Inflammatory macrophage treated with lipopolysaccharide for 1 hour (primary cell): ENCODE measurements at places on chromosomes 5 and 9.

DNA sequence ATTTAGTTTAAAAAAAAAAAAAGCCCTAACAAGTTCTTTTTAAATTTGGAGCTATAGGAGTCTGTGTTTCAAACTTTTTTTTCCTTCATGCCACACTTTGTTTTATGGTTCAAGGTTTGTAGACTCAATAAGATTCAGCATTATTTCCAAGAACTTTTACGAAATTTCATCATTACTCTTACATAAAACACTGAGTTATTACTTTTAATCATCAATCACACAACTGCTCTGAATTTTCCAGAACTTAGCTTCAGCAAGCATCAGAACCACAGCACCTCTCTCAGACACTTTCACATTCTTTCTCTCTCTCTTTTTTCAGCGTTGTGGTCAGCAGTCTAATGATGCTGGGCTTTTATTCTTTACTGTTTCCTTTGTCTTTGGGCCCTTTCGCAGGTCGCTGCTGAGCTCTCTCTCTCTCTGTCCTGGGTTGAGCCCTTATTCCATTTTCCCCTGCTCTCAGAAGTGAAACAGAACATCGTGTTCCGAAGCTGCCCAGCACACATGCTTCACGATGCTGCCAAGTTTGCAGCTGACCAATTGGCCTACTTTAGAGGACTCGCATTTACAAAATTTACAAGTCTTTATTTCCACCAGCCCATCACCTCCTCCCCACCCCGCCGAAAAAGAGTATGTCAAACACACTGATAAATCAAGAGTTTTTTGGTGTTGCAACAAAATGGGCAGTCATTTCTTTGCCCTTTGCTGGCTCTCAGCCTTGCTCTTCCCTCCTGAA, 44.6 kb upstream of the PIK3R1 start:
- DNase-seq = no peak

DNA sequence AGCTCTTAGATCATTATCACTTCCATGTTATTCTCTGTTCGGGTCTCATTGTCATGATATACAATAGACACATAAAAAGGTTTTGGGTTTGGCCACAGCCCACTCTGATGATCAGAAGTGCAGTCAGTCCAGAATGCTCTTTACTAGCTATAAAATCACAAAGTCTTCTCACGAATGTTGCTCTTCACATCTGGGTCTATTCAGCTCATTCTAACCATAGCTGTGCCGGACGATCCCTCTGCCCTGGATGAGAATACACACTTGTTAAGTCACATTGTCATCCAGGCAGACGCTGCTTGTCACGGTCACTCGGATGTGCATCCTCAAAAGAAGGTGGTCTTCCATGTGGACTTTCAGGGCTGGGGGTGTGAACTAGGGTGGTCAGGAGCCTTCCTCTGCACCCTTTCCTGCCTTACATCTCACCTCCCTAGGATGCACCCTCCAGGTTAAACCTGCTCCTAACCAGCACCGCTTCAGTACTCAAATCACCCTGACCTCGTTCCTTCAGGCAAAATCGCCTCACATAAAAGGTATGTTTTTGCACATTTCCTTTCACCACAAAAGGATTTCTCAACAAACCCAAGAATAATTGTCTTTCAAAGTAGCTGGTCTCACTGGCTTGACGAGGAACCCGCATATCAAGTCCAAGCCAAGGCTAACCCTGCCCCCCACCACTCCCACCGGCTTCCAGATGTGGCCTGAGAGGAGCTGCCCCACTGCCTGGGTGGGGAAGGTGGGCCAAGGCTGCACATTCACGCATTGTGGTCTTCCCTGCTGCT, 21.9 kb downstream of the ANKH start:
- DNase-seq = no peak

GRCh38 chr9:35690614-35691333, 1.0 kb upstream of the TPM2 start:
- peak; percentile 33 for DNase-seq

GRCh38 chr5:80474929-80475328, 13.0 kb upstream of the FAM151B start:
- DNase-seq = no peak

- no peak for DNase-seq
These were observed 128.5 kb upstream of the VLDLR start for GRCh38 chr9:2493109-2493508.

DNA sequence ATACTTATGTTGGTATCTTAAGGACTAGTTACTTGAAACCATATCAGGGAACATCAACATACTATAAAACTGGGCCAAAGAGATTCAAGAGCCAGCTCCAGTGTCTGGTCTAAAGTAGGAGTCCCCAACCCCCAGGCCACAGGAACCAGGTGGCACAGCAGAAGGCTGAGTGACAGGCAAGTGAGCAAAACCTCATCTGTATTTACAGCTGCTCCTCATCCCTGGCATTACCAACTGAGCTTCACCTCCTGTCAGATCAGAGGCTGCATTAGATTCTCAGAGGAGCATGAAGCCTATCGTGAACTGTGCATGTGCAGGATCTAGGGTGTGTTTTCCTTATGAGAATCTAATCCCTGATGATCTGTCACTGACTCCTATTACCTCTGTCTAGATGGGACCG, 581.6 kb upstream of the CDH9 start:
- no peak for DNase-seq

- peak; percentile 41 for DNase-seq
These were observed 2.9 kb downstream of the BOD1 start for GRCh38 chr5:173613433-173614159.

DNA sequence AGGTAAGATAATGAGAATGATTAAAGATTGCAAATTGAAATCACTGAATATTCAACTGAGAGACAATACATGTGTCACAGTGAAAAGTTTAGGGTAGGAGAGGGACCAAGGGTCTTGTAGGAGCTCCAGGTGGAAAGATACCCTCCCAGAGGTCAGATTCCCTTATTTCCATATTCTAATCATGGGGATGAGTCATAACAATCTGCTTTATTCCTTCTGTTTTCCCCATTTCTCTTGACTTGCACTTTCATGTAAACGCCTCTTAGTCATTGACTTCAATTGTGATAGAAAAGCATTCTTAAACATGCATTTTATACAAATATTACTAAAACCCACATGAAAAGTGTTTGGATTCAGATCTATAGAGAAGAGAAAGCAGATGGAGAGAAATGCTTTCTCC, 81.3 kb upstream of the CTSL start:
- DNase-seq = no peak

DNA sequence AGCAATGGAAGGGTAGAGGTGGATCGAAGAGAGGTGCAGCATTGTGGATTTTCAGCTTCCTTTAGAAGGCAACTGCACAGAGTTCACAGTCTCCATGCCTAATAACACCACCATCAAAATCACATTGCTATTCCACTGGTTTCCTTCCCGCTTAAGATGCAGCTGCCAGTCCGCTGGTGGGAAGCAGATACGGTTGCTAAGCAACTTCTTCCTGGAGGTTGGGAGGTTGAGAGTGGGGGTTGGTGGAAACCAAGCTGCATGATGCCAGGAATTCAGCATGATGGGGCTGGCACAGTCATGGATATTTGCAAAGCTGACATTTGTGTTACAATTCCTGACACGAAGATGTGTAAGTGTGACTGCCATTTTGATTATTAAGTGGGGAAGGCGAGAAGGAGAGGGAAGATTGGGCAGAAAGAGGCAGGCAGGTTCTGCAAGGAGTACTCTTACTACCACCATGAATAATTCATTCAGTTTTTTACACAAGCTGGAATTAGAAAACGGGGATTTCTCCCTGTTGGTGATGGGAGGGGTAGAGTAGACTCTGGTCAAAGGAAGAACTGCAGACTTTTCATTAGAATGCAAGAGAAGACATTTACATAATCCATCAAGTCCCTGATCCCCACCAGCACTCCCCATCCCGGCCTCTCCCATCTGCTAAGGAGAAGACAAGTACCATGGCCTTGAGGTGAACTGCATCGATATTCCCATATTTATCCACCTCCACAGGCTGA, 87.5 kb downstream of the GLDC start:
- no peak for DNase-seq

DNA sequence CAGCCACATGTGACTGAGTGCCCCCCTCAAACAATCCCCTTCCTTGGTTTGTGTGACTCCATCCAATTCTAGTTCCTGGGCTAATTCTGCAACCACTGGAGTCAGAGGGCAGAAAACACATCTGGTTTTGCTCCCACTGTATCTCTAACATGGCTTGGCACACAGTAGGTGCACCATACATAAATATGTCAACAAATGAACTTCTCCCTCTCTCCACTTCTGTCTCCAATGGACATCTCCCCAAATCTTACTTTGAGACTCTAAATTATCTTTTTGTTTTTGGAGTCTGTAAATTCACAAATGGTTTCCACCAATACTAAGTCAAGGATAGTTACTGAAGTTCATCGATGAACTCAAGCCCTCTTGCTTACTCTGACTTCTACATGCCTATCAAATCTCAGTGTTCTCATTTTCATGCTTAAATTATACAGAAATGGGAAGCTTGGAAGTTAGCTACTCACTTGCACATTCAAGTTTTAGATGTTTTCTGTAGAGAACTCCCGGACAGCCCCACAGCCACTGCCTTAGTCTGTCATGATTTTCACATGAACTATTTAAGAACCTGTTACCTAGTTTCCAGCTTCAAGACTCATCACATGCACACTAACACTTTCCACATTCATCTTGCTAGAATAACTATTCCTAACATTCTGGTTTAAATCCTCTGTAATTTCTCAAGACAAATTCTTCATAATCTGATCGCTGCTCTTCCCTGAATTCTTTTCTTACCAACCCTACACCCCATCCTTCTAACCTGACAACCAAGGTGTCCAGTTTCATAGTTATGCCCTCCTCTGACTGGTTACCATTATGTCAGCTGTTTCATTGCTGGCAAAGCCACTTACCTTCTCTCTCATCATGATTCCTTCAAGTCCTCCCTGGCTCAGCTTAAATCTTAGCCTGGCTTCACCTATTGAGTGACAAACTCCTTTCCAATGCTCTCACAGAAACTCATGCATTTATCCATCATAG, 6.0 kb downstream of the RPL37 start:
- no peak for DNase-seq
